ENCODE measurements at places on chromosomes 16 and 17.

DNA sequence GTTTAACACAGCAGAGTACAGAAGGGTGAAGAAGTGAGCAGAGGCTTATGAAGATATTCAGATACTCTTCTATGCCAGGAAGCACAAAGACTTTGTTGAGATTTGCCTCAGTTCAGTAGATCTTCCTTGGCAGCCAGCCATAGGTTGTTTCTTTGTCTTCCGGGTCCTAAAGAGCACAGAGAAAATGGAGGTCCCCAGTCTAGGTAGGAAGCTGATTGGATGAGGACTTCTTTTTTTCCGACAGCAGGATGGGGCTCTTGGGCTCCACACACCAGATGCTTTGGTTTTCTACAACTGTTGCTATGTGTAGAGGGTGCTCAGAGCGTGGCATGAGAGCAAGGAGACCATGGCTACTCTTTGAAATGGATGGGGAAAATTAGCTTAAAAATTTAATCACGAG is 8.3 kb upstream of the CDC6 start:
- no peak for DNase-seq

- DNase-seq: no peak
These were observed 8.8 kb upstream of the VPS4A start for GRCh38 chr16:69302301-69302700.

DNA sequence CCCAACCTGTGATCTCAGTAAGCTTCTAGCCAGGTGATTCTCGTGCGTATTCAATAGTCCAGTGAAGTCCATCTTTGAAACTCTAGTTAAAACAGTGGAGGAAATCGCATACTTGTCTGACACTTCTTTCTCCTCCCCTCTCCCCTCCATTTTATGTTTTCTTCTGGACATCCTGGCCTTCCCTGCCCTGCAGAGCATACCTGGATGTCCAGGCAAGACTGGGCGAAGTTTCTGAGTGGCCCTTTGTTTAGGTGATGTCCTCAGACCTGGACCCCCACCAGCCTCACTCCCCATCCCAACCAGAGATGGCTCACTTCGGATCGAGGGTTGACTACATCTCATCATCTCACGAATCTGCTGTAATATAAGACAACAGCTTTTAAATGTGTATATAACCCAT is 65.7 kb downstream of the CCDC182 start:
- no peak for DNase-seq

DNA sequence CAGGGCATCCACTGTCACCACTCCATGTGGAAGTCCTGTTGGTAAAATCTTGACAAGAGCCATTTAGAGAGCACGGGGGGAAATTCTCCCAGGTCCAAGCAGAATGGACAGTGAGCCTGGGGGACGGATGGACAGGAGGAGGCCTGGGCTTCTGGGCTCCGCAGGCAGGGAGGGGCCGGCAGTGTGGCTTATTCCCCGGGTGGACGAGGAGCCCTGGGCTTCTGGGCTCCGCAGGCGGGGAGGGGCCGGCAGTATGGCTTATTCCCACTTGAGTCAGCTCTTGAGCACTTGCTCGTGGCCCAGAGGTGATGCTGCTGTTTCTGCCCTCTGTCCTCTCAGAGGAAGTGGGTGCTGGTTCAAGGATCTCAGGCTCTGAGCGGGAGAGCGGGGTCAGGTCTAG is 22.2 kb upstream of the RPL13 start:
- DNase-seq: no peak

DNA sequence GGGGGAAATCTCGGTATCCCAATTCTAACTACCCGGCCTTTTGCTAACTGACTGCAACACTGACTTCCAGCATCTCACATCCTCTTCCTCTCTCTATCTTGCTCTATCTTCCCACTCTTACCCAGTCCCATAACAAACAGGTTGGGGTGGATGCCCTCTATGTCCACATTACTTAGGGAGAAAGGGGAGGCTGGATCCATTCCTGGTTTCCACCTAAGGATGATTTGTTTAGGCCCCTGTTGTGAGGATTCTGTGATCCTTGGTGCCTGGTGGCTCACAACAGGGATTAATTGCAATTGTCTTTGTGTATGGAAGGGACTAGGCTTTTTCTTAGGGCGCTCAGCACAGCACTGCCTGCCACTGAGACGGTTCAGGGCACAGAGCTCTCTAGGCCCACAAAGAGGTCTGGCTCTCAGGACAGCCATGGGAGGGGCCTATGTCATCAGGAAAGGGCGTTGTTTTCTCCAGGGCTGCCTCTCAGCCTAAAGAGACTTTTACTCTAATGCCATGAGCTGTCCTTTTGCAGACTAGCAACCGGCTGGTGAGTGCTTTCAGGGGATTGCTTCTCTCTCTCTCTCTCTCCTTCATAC is 612.1 kb upstream of the SALL1 start:
- DNase-seq: no peak

- DNase-seq: no peak
These were observed 862 bp downstream of the ZNF232 start for GRCh38 chr17:5110816-5111215.

DNA sequence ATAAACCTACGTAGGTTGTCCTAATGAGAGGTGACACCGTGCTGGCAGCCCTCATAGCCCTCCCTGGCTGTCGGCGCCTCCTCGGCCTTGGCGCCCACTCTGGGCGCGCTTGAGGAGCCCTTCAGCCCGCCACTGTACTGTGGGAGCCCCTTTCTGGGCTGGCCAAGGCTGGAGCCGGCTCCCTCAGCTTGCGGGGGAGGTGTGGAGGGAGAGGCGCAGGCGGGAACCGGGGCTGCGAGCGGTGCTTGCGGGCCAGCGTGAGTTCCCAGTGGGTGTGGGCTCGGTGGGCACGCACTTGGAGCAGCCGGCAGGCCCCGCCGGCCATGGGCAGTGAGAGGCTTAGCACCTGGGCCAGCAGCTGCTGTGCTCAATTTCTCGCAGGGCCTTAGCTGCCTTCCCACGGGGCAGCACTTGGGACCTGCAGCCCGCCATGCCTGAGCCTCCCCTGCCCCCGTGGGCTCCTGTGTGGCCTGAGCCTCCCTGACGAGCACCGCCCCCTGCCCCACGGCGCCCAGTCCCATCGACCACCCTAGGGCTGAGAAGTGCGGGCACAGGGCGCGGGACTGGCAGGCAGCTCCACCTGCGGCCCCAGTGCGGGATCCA is 40.1 kb upstream of the AMZ2 start:
- DNase-seq: no peak

- DNase-seq: no peak
These were observed 13.3 kb downstream of the CAVIN1 start for GRCh38 chr17:42409523-42410318.

GRCh38 chr16:82331974-82332750 is 162.1 kb upstream of the MPHOSPH6 start:
- DNase-seq: no peak

- DNase-seq: no peak
These were observed 35.0 kb downstream of the ITGB3 start for GRCh38 chr17:47288531-47289116.

GRCh38 chr17:6048486-6048885 is 21.7 kb upstream of the WSCD1 start:
- DNase-seq: no peak

DNA sequence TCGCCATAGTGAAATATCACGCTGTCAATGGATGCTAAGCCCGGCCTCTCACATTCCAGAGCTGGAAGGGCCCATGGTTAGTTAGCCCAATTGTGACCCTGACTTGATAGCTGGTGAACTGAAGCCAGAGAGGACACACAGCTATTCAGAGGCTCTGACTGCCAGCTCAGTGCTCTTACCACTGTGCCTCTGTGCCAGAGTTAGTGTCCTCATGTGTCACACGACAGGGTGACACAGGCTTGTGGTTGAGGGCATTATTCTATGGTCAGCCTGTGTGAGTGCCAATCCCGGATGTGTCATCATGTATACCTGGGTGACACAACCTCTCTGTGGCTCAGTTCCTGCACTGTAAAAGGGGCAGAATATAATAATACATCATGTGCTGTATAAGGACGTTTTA is 2.5 kb upstream of the MT1X start:
- no peak for DNase-seq

DNA sequence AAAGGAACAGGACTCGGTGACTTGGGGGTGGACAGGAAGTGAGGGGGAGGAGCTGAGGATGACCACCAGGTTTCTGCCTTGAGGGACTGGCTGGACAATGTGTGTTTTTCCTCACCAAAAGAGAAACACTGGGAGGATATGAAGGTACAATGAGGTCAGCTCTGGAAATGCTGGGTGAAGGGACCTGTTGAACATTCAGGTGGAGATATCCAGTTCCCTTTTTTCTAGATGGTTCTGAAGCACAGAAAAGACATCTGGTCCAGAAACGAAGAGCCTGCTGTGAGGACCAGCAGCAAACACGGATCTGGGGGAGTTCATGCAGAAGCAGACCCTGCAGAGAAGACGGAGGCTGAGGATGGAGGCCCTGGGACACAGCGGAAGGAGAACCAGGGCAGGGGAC is 17.5 kb downstream of the ARHGAP17 start:
- DNase-seq: no peak

- DNase-seq: no peak
These were observed 20.3 kb downstream of the HELZ start for GRCh38 chr17:67224736-67225135.

GRCh38 chr16:57842601-57843000 is 40.3 kb upstream of the KIFC3 start:
- DNase-seq: no peak

- DNase-seq: no peak
These were observed 11.3 kb upstream of the VWA3A start for GRCh38 chr16:22081050-22081449.

GRCh38 chr17:17667947-17668346 is 13.3 kb upstream of the RAI1 start:
- DNase-seq: no peak

- DNase-seq: no peak
These were observed 41.7 kb downstream of the RAI1 start for GRCh38 chr17:17722906-17723353.

DNA sequence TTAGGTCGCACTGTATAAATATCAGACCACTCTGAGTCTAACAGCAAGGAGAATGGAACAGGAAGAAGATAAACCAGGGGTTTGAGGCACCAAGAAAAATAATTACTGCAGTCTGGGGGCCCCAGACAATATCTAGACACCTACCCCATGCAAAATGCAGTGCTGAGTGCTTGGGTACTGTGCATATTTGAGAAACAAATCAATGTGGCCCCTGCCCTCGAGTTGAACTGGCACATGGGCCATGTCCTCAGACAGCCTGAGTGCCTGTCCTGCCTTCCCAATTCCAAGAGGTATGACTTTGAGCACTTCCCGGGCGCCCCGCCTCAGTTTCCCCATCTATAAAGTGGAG is 6.2 kb upstream of the CIITA start:
- DNase-seq: no peak

- no peak for DNase-seq
These were observed 46.4 kb downstream of the TNFRSF13B start for GRCh38 chr17:16925461-16926060.

DNA sequence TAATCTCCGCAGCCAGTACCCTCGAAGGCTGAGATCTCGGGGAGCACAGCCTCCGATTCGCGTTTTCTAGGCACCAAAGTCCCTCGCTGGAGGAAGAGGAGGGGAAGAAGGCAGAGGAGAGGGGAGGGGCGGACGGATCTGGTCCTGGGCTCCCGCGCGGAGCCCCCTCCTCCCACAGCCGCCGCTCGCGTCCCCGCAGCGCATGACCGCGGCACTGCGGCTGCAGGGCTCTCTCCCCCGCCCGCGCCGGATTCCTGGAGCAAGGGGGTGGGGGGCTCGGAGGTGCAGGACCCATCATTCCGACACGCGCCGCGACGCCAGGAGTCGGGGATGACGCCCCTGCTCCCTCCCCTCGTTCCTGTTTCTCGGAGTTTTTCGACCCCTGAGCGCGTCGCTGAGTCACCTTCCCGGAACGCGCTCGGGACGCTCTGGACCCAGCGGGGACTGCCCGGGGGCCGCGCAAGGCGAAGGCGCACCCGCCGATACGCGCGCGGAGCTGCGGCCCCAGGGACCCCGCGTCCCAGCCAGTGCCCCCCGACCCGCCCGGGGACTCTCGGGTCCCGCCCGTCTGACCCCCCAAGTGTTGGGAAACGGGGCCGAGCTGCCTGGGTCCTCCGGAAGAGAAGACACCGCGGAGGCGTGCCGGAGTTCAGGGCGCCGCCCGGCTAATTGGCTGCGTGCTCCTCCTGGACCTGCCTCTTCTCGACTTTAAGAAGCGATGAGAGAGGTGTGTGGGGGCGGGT is 1.4 kb upstream of the SPHK1 start:
- DNase-seq: no peak

DNA sequence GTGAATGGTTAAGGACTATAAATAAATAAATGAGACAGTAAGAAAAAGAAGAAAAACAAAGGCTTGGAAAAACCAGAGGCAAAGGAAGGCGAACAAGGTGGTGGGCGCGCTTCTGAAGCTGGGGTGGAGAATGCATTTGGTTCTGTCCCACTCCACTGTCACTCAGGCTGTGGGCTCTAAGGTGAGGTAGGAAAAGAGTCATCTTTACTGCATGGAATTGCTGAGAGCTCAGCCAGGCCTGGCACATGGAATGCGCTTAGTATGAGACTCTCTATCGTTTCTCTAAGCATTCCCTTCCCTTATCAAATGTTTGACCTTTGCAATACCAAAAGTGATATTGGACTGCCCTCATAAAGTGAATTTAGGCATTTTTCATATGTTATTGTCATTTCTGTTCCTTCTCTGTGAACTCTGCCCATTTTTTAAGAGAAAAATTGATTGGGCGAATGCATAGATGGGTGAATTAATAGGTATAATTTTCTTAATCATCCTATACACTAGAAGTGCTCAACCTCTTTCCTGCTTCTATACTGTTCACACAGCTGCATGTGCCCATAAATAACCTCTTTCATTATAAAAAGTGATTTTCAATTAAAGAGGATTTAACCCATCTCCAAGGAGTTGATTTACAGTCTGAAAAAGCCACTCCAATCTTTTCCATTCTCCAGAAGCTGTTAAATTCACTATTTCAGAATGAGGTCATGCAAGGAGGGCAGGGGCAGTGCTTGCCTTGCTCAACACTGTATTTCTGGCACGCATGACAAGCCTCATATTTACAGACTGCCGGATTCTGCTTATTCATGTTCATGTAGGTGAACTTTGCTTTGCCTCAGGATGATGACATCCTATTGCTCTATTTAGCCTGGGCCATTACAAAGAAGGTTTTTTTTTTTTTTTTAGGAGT is 87.7 kb downstream of the MYH10 start:
- DNase-seq: no peak

DNA sequence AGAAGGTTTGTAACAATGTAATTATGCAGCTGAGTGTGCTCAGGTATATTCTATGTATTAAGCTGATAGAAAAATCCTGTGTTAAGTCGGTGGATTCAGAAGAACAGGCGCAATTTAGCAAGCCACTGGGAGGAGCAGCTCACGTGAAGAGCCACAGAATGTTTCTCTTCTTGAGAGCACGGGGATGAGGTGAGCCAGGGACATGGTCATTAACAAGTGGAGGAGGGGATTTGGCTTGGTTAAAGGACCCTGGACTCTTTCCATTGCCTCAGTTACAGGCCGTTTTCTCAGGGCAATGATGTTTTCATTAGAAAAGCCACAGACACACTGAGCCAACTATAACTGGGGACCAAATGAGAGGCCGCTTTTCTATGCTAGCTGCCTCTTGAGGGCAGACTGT is 178.7 kb downstream of the SNX29 start:
- no peak for DNase-seq

- DNase-seq: no peak
These were observed 14.2 kb downstream of the RAB40B start for GRCh38 chr17:82684228-82684841.

GRCh38 chr16:19609359-19609758 is 53.9 kb downstream of the VPS35L start:
- DNase-seq: no peak
